CD4-positive, alpha-beta memory T cell (primary cell): ENCODE measurements at places on chromosomes 4 and X. TPM values are rescaled to one million over a fixed set of nuclear protein-coding genes. Genes with fewer than 3 reads are reported as not detected.

- no peaks in the 10 kb centered on the region for H3K4me1 ChIP-seq
- H3K4me3 ChIP-seq = no peak overlapping the region
- peaks cover 15% of the 10 kb centered on the region for H3K36me3 ChIP-seq
- H3K27ac ChIP-seq = no peak overlapping the region
- DNase-seq = no peak
- no peaks in the 10 kb centered on the region for H3K27me3 ChIP-seq
Observed at GRCh38 chr4:70818921-70819320, 20.8 kb downstream of the GRSF1 start.

DNA sequence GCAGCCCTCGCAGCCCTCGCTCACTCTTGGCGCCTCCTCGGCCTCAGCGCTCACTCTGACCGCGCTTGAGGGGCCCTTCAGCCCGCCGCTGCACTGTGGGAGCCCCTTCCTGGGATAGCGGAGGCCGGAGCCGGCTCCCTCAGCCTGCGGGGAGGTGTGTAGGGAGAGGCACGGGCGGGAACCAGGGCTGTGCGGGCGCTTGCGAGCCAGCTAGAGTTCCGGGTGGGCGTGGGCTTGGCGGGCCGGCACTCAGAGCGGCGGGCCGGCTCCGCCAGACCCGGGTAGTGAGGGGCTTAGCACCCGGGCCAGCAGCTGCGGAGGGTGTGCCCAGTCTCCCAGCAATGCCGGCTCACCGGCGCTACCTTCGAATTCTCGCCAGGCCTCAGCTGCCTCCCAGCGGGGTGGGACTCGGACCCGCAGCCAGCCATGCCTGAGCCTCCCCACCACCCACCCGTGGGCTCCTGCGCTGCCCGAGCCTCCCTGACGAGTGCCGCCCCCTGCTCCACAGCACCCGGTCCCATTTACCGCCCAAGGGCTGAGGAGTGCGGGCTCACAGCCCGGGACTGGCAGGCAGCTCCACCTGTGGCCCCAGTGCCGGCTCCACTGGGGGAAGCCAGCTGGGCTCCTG is 1.4 kb upstream of the AADAT start:
- H3K4me1 ChIP-seq = peaks cover 5% of the 10 kb centered on the region
- no peak for DNase-seq
- H3K27me3 ChIP-seq = no peaks in the 10 kb centered on the region
- H3K27ac ChIP-seq = no peak overlapping the region
- no peaks in the 10 kb centered on the region for H3K36me3 ChIP-seq

GRCh38 chr4:143488687-143489086 is 24.8 kb upstream of the SMARCA5 start:
- H3K4me1 ChIP-seq = no peaks in the 10 kb centered on the region
- H3K27me3 ChIP-seq = peaks cover 5% of the 10 kb centered on the region
- no peaks in the 10 kb centered on the region for H3K36me3 ChIP-seq
- no peak overlapping the region for H3K27ac ChIP-seq
- DNase-seq = no peak

The DDX60 gene
- 33.1 TPM for total RNA-seq

- H3K4me3 ChIP-seq = no peak overlapping the region
- no peak for DNase-seq
- no peaks in the 10 kb centered on the region for H3K27me3 ChIP-seq
- H3K4me1 ChIP-seq = no peaks in the 10 kb centered on the region
- no peak overlapping the region for H3K27ac ChIP-seq
- no peaks in the 10 kb centered on the region for H3K36me3 ChIP-seq
Observed at GRCh38 chr4:56062106-56062505, 113.4 kb downstream of the CEP135 start.

The CT83 gene
- not detected for total RNA-seq

DNA sequence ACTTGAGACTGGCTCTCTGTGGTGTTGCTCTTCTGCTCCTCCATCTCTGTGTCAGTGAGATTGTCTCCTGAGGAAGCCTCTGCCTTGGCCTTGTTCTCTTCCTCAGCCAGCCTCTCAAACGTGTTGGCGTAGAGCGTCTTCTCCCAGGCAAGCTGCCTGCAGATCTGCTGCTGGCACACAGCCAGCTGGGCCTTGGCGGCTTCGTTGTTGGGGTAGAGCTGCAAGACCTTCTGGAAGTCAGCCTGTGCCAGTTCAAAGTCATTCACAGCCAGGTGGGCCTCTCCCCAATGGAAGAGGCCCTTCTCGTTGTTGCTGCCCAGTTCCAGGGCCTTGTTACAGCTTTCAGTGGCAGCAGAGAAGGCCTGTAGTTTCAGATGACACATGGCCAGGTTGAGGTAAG is 159.1 kb downstream of the NDST3 start:
- no peaks in the 10 kb centered on the region for H3K27me3 ChIP-seq
- no peaks in the 10 kb centered on the region for H3K36me3 ChIP-seq
- no peak overlapping the region for H3K4me3 ChIP-seq
- H3K27ac ChIP-seq = no peak overlapping the region
- no peaks in the 10 kb centered on the region for H3K4me1 ChIP-seq
- no peak for DNase-seq

GRCh38 chr4:15711762-15712161 is 8.9 kb downstream of the BST1 start:
- H3K27ac ChIP-seq = no peak overlapping the region
- no peak overlapping the region for H3K4me3 ChIP-seq
- DNase-seq = no peak
- H3K27me3 ChIP-seq = no peaks in the 10 kb centered on the region

- H3K4me3 ChIP-seq = no peak overlapping the region
- H3K4me1 ChIP-seq = no peaks in the 10 kb centered on the region
- H3K36me3 ChIP-seq = no peaks in the 10 kb centered on the region
Observed at GRCh38 chr4:138301536-138301935, 59.4 kb upstream of the SLC7A11 start.

The PRDM8 gene
- total RNA-seq = 19.8 TPM

- H3K27ac ChIP-seq = no peak overlapping the region
- peaks cover 9% of the 10 kb centered on the region for H3K4me1 ChIP-seq
- H3K36me3 ChIP-seq = no peaks in the 10 kb centered on the region
- DNase-seq = no peak
Observed at GRCh38 chrX:151384807-151385206, 12.2 kb upstream of the VMA21 start.

The STPG2 gene
- total RNA-seq = 0.84 TPM

DNA sequence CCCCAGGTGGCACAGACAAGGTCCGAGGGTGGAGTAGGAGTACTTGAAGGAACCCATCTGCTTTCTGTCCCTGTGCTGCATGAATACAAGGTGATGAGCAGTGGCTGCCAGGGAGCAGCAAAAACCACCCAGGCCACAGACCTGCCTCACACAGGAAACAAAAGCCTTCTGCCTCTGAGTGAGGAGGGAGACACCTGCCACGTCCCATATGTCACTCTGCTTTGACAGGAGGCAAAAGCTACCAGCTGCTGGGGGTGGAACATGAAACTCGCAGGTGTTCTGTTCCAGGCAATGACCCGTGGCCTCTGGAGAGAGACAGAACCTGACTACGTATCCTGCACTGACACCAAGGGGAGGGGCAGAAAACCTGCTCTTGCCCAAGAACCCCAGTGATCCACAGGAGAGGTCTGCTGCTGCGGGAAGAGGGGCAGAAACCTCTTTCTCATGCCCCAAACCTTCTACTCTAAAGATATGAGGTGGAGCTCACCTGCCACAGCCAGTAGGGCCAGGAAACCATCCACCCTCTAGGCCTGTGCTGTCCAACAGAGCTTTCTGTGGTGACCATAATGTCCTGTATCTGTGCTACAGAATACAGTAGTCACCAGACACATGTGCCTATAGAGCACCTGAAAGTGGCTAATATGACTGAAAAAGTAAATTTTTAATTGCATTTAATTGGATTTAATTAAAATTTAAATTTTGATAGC is 172.9 kb downstream of the PRDM5 start:
- no peaks in the 10 kb centered on the region for H3K4me1 ChIP-seq
- no peaks in the 10 kb centered on the region for H3K36me3 ChIP-seq
- DNase-seq = no peak
- no peaks in the 10 kb centered on the region for H3K27me3 ChIP-seq
- H3K27ac ChIP-seq = no peak overlapping the region
- no peak overlapping the region for H3K4me3 ChIP-seq

The GABRE gene
- total RNA-seq = not detected

DNA sequence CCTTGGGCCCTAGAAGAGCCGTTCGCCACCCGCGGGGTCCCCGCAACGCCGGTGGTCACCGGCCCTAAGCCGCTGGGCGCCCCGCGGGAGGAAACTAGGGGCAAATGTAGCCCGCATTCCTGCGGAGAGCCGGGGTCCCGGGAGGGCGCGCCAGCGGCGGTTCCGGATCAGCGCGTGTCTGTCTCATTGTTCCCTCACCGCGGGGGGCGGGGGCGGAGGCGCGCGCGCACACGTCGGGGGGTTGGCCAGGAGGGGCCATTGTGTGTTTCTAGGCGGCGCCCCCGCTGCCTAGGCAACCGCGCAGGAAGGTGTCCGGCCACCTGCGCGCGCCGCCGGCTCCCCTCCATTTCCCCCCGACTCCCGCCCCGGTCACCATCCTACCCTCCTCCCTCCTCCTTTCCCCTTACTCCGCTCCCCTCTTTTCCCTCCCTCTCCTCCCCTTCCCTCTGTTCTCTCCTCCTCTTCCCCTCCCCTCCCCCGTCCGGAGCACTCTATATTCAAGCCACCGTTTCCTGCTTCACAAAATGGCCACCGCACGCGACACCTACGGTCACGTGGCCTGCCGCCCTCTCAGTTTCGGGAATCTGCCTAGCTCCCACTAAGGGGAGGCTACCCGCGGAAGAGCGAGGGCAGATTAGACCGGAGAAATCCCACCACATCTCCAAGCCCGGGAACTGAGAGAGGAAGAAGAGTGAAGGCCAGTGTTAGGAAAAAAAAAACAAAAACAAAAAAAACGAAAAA is 789 bp upstream of the DDX3X start:
- peak overlapping the region; percentile 98 for H3K27ac ChIP-seq
- peak; percentile 93 for DNase-seq
- peak overlapping the region; percentile 98 for H3K4me3 ChIP-seq

DNA sequence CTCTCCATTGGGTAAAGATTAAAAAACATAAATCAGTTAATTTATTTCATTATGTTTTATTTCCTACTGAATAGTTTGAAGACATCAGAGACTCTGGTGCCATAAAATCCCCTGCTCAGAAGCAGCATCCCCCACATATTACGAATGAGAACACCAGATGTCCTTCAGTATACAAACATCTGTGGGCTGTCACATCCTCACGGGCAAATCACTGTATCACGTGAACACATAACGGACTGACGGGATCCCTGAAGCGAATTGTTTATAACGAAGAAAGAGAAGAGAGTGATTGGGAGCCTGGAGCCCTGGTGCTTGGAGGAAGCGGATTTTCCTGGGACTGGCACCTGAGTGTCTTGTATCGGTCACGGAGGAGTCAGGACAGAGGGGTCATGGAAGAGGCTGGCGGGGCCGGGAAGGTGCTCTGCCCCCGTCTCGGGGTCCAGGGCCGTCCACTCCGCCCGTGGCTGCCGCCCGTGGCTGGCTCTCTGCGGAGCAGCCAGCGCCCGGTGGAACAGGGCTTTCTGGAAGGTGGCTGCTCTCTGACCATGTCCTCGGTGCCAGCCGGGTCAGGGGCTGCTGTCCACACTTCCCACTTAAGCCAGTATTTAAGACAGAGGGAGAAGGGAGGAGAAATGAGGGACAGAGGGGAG is 452.7 kb upstream of the FAT1 start:
- no peak overlapping the region for H3K27ac ChIP-seq
- H3K4me3 ChIP-seq = no peak overlapping the region
- no peaks in the 10 kb centered on the region for H3K27me3 ChIP-seq
- no peaks in the 10 kb centered on the region for H3K4me1 ChIP-seq
- DNase-seq = no peak
- no peaks in the 10 kb centered on the region for H3K36me3 ChIP-seq

The IQCM gene
- total RNA-seq = not detected

- no peaks in the 10 kb centered on the region for H3K4me1 ChIP-seq
- no peak for DNase-seq
- no peak overlapping the region for H3K27ac ChIP-seq
- no peak overlapping the region for H3K4me3 ChIP-seq
Observed at GRCh38 chr4:109278594-109279031, 23.8 kb downstream of the COL25A1 start.

- no peak overlapping the region for H3K4me3 ChIP-seq
- DNase-seq = peak; percentile 47
- no peak overlapping the region for H3K27ac ChIP-seq
- no peaks in the 10 kb centered on the region for H3K4me1 ChIP-seq
- H3K27me3 ChIP-seq = no peaks in the 10 kb centered on the region
Observed at GRCh38 chr4:52545099-52546069, 113.7 kb downstream of the USP46 start.
